ENCODE measurements at places on chromosomes 12 and 14.
A peak's percentile ranks its signal among the peaks of the same experiment; 100 is the strongest.

DNA sequence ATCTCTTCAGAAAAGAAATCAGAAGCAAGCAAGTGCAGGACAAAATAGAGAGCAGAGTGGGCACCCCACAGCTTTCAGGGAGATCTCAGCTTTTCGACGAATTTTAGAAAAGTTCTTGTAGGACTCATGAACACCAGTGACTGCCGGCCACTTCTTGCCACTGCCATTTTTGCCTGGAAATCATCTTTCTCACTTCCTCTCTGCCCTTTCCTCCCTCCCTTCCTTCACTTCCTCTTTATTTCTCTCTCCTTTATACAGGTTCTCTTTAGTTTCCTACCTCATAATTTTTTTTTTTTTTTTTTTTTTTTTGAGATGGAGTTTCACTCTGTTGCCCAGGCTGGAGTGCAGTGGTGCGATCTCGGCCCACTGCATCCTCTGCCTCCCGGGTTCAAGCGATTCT lies 185.6 kb downstream of the APAF1 start:
- DNase-seq, result no peak

DNA sequence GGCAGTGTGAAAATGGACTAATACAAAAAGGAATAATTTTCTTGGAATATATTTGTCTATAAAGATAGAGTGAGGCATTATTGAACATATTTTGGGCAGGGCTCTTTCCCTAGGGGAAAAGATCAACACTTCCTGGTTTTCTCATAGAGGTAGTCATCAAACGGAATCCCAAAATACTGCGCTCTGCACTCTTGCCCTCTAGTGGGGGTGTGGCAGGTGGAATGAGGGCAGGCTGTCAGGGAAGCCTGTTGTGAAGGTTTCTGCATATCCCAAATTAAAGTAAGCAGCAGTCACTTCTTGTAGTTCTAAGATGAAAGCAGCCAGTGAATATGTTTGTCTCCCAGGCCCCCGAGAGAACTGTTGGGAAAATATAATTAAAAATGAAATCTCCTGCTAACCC lies 666.8 kb upstream of the TMEM132C start:
- no peak for DNase-seq

DNA sequence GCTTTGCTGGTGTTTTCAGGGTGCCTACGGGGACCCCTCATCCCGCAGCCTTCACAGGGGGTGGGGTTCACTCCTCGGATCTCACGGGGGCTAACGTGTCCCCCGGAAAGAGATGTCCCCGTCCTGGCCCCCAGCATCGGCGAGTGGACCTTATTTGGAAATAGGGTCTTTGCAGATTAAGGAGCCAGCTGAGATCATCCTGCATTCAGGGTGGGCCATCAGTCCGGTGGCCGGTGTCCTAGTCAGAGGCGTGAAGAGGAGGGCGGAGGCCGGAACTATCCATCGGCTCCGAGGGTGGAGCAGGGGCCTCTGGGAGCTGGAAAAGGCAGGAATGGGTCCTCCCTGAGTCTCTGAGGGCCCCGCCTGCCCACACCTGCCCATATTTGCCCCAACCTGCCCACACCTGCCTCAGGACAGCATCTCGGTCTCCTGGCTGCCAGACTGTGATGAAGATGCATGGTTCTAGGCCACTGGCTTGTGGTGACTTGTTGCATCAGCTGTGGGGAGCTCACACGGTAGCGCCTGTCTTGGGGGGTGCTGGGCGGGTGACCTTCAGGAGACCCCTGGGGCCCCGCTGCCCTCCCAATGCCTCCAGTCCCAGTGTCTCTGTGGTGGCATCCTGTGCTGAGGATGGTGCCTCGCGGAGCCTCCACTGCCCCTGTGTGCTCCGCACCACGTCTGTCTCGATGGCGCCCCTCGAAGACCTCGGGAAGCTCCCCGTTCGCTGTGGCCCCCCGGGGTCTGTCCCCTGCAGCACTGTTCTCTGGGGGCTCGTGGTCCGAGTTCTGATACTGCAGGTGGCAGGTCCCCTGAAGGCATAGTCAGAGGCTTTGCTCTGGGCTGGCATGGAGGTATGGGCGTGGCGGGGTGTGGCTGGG lies 14.7 kb downstream of the NOC4L start:
- no peak for DNase-seq

GRCh38 chr12:31887109-31887811 lies 72.0 kb upstream of the RESF1 start:
- no peak for DNase-seq

GRCh38 chr14:105974902-105975301 lies 448.5 kb downstream of the TMEM121 start:
- peak; percentile 49 for DNase-seq

- no peak for DNase-seq
These were observed 170.5 kb downstream of the NDUFA12 start for GRCh38 chr12:94832780-94833681.

- no peak for DNase-seq
These were observed 11.5 kb downstream of the NKX2-1 start for GRCh38 chr14:36508418-36509068.

- no peak for DNase-seq
These were observed 53.6 kb downstream of the RTN1 start for GRCh38 chr14:59816941-59817340.

DNA sequence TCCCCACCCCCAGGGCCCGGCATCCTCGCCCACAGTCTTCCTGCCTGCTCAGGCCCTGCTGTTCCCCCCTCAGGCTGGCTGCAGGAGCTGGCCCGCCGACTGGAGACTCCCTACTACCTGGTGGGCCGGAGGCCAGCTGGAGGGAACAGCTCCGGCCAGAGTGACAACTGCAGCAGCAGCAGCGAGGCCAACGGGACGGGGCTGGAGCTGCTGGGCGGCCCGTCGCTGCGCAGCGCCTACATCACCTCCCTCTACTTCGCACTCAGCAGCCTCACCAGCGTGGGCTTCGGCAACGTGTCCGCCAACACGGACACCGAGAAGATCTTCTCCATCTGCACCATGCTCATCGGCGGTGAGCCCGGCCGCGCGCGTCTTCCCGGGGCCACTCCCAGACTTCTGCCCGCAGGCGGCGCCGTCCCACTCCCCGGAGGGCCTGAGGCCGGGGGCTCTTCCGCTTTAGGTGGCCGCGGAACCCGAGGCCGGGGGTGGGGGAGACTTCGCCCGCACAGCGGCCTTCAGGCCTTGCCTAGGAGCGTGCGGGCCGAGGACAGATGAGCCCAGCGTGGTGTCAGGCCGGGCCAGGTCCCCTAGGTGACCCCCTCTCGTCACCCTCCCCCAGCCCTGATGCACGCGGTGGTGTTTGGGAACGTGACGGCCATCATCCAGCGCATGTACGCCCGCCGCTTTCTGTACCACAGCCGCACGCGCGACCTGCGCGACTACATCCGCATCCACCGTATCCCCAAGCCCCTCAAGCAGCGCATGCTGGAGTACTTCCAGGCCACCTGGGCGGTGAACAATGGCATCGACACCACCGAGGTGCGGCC lies 10.2 kb downstream of the KCNH3 start:
- DNase-seq, result no peak

DNA sequence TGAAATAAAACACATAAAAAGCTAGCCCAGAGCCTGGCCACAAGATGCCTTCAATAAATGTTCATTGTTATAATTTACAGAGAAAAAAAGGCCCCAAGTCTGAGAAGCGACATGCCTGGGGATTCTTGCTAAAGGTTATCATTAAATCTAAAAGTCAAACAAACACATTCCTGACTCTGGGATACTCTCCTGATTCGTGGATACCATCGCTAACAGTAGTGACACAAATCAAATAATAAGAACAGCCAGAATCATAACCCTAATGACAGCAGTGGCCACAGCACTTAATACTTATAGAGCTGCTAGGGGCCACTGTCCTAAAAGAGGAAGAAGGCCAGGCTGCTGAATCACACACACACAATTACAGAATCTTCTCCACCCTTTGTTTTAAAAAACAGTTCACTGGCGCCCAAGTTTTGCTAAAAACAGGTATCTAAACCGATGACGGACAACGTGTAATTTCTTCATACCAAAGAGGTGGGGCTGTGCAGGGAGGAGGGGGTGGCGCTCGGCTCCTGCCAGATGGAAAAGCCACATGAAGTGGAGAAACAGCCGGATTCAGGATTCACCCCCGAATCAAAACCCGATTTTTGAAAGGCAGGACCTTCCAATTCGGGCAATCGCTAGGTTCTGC lies 1.2 kb downstream of the CLIP1 start:
- DNase-seq, result peak; percentile 29

GRCh38 chr12:58532855-58533608 lies 387.3 kb downstream of the LRIG3 start:
- no peak for DNase-seq

DNA sequence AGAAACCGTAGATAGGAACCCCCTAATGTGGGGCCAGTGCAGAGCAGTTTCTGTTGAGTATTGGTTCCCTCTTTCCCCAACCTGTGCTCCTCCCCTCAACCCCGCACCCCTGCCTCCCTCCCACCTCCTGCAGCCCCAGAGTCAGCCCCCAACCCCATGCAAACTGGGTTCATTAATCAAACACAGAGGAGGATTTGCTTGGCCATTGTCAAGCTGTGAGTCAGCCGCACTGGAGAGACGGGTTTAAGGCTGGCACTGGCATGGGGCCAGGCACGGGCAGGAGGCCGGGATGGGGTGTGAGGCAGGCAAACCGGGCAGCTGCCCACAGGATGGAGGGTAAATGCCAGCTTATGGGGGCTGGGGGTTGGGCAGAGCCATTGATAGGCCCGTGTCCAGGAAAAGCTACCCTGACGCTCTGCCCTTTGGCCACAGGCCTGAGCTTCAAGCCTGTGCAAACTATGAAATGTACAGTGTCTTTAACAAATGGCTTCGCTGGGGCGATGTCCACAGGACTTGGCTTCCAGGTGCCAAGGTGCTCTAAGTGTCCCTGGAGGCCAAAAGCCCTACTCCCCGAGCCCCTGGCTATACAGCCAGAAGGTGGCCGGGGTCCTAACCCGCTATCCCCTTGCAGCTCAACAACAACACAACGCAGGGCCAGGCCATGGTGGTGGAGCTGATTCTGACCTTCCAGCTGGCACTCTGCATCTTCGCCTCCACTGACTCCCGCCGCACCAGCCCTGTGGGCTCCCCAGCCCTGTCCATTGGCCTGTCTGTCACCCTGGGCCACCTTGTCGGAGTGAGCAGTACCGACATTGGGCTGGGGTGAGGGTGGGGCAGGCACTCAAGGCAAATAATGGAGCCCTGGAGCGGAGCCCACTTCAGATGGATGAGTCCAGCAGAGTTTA lies 1.4 kb downstream of the AQP5 start:
- no peak for DNase-seq

DNA sequence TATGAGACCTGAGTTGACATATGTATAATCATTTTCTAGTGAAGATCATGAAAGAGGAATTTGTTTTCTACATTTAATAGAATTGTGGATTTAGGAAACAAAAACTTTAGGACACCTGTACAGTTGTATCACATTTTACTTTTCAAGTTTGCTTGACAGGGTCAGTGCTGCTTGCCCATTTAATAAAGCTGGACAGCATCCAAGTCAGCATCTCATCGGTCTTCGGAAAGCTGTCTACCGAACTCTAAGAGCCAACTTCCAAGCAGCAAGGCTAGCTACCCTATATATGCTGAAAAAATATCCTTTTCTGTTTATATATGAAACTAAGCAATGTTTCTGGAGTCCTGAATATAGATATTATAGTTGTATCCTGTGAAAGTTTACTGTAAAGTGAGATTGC lies 52.3 kb downstream of the VEZT start:
- no peak for DNase-seq

DNA sequence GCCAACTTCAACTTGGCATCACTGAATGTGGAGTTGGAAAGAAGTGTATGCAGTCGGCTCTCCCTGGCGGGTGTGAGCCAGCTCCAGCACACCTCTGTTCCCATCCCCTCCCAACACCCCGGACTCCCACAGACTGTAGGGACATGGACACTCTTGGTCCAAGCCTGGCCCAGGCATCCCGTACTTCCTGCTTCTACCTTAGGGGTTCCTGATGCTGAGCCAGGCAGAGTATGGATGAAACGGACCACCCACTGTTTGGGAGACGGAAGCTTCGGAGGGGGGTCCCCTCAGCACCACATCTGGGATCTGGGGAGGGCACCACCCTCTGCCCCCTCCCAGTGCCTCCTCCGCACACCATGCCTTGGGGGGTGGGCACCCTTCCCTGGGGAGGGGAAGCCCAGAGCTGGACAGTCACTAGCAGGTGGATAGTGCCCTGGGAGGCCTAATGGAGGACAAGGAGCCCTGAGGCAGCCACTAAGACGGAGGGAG lies 62.0 kb downstream of the LGMN start:
- DNase-seq, result no peak

- no peak for DNase-seq
These were observed 1915.0 kb upstream of the FLRT2 start for GRCh38 chr14:83614956-83615355.

GRCh38 chr12:25896981-25897380 lies 61.5 kb upstream of the RASSF8 start:
- no peak for DNase-seq

- no peak for DNase-seq
These were observed 86.0 kb upstream of the ANO4 start for GRCh38 chr12:100708591-100708990.

- no peak for DNase-seq
These were observed 96.8 kb downstream of the EXOC5 start for GRCh38 chr14:57171903-57172302.

DNA sequence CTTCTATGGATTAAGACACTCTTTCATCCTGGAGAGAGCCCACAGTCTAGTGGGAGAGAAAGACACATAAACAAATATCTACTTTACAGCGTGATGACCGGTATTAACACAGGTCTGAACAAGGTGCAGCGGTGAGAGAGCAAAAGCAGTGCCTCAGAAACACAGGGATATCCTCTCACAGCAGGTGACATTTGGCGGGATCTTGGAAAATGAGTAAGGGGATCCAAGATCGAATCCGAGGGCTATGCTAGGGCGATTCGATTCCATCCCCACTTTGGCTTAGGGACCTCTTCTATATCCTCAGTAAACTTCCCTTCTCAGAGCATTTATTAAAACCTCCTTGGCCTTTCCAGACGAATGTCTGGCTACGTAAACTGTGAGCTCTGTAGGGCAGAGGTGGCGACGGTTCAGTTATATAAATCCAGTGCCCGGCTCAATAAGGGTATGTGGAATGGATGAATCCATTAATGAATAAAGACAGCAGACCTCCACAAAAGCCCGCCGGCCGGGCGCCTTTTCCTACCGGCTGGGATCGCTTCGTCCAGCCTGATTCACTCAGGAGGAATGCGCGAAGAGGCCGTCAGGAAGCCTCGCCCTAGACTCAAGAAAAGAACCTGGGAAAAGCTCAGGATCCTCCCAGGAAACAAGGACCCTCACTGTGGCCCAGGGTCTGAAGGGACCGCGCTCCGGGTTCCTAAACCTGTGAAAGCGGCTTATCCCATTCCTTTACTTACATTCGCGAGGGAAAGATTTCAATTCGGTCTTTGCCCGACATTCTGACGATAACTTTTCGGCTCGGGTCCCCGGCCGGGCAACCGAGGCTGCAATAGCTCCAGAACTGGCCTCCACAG lies 455 bp downstream of the ATP6V1D start:
- no peak for DNase-seq

GRCh38 chr14:59274991-59275391 lies 86.5 kb downstream of the DAAM1 start:
- DNase-seq, result peak; percentile 19

GRCh38 chr14:103568952-103569351 lies 6.2 kb downstream of the COA8 start:
- DNase-seq, result no peak

- no peak for DNase-seq
These were observed 107.9 kb downstream of the PTPRQ start for GRCh38 chr12:80551897-80552296.

All from activated CD4-positive, alpha-beta memory T cell treated with anti-CD3 and anti-CD28 coated beads, Interleukin-2, amount 10 ng/mL, durations not matched to agents 7 days and 5 days (primary cell).